Mesenteric fat pad (tissue), 1 donor: ENCODE measurements at places on chromosomes 7 and 10.

- DNase-seq = no peak
These were observed 118.7 kb downstream of the RALA start for GRCh38 chr7:39741942-39742623.

- no peak for DNase-seq
These were observed 8.6 kb downstream of the CTBP2 start for GRCh38 chr10:125151553-125152449.

GRCh38 chr10:67151471-67151870 is 225.6 kb downstream of the LRRTM3 start:
- DNase-seq = no peak

DNA sequence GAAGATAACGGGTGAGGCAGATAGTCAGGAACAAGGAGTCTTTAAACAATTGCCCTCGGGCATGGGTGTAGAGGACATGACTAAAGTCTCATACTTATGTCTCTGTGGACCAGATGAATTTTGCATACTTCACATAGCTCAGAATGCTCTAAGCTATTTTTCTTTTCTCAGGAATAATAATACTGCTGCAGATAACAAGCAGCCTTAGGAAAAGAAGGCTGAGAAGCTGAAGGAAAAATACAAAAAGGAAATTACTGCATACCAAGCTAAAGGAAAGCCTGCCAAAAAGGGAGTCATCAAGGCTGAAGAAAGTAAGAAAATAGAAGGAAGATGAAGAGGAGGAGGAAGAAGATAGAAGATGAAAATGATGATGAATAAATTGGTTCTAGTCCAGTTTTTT is 13.4 kb upstream of the ERCC6 start:
- no peak for DNase-seq

DNA sequence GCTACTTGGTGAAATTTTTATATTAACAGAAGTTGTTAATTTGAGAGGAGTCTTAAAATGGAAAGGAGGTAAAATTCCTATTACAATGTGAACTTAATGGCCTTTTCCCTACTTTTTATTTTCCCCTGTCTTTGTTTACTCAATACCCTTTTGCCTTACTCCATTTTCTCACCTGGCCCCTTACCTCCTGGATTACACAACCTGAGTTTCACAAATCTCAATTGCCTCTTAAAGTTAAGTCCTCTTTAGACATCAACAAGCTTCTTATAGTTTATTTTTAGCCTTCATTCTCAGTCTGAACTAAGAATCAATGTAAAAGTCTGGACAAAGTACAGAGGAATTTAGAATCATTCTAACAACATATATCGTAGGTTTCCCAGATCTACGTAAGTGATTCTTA is 247.0 kb downstream of the PCDH15 start:
- no peak for DNase-seq

DNA sequence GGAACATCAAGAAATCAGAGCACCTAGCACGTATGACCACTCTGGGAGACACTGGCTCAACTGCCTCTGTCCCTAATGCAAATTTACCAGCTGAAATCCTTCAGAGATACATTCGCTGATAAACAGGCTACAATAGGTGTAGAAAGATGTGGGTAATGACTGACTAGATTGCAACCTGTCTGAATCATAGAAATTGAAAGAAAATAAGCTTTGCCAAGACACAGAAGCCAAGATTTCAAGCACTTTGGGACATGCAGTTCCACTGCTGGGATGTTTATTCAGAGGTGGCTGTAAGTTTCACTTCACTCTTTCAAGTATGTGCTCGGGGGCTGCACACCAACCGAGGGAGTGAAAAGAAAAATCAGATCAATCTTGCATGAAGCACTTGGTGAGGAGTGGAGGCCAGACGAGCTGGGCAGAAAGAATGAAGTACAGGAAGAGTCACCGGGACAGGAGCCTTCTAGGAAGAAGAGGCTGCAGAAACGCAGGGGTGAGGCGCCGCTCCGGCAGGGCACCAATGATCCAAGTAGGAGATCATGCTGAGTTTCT is 276.7 kb downstream of the PARD3 start:
- no peak for DNase-seq

GRCh38 chr7:19520392-19520791 is 188.4 kb downstream of the POLR1F start:
- DNase-seq = no peak

- DNase-seq = peak; percentile 43
These were observed 825 bp downstream of the ZNF862 start for GRCh38 chr7:149838992-149839408.
